Left cardiac atrium (tissue), 4 donors: ENCODE measurements at places on chromosomes 6 and 20. TPM values are rescaled to one million over a fixed set of nuclear protein-coding genes. Genes with fewer than 3 reads are reported as not detected.

The MRPL14 gene
- 32.4 TPM for total RNA-seq

The PNLDC1 gene
- 0.47 TPM for total RNA-seq

DNA sequence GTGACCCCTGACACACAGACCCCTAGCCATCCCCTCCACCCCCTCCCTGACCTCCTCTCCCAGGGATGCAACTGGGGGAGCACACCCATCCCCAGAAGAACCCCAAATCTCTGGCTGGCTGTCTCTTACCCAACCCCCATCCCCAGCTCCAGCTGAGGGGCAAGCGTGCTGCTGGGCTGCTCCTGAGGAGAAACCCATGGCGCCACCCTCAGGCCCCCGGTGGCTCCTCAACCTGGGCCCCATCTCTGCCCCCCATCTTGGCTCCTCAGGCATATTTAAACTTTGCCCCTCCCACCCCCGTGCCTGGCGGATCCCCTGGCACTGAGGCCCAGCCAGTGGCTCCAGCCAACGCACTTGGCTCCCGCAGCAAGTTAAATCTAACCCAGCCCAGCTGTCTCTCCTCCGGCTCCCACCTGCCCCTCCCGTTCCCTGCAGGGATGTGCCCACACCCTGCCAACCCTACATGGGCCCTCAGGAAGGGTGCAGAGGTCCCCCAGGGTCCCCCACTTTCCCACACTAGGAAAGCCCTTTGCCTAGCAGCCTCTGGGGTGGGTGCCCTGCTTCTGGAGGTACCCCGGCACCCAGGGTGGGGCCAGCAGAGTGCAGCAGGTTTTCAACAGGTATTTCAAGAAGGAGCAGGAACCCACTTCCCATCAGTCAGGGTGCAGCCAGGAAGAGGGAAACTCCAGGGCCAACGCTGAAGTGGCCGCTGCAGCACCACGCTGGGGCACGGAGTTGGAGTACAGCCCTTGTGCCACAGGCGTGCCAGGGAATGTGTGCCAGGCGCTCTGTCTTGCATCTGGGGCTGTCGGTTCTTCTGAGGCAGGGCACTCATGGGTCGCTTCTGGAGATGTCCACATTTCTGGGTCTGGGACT, 5.3 kb upstream of the OSBPL2 start:
- no peak for DNase-seq

The CCDC170 gene
- 1.4 TPM for total RNA-seq

GRCh38 chr6:165106261-165106660, 203.1 kb downstream of the C6orf118 start:
- no peak for DNase-seq

DNA sequence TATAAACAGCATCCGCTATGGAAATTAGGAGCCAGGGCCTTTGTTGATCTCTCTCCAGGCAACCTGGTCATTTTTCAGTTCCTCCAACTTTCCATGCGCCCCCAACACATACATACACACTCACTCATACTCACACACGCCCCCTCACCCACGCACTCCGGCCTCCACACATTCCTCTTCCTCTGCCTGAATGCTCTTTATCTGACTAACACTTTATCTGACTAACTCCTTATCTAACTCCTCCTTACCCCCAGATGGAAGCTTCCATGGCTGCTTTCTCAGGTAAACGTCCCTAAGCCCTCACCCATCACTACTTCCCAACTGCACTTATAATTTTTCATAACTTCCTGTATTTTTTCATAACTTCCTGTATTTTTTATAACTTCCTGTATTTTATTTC, 17.4 kb downstream of the CASS4 start:
- DNase-seq = no peak

- no peak for DNase-seq
Observed at GRCh38 chr6:134407791-134408190, 89.9 kb upstream of the SGK1 start.
